ENCODE measurements at places on chromosomes 7 and 10.

DNA sequence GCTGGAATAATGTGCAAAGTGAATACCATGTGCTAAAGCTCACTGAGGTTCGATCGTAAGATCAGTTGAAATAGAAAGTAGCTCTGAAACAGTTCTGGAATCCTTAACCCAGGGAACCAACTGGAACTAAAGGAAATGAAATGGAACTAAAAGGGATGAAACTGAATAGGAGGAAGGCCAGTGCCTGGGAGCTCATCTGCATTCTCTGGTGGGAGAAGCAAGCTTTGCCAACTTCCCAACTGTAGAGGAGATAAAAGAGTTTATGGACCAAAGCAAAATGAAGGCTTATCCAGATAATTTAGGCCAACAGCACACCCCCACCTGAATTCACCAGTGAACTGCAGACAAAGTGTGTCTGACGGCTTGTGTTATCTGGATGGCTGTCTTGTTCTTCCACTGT is 188.6 kb upstream of the HABP2 start:
- no peak for DNase-seq

GRCh38 chr10:33612551-33612950 is 278.1 kb upstream of the NRP1 start:
- DNase-seq: no peak

GRCh38 chr7:157560258-157560654 is 223.5 kb downstream of the DNAJB6 start:
- no peak for DNase-seq

GRCh38 chr7:113247198-113247597 is 128.8 kb upstream of the SMIM30 start:
- no peak for DNase-seq

All from activated CD8-positive, alpha-beta memory T cell treated with anti-CD3 and anti-CD28 coated beads for 1 hour (primary cell).